SW480 (cell line): ENCODE measurements at places on chromosomes 2 and 18.
A peak's percentile ranks its signal among the peaks of the same experiment; 100 is the strongest.

DNA sequence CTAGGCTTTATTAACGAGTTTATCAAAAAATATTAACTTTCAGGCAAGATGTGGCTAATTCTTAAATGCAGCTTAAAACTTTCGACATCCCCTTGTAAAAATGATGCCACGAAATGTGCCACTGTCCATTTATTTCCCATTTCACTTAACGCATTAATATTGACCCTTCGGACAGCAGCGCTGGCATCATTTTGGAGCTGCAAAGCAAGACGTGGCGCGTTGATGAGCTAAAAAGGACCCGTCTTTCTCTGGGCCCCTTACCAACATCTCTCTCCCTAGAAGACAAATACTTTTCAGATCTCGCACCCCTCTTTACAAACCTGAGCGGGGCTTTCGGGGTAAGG, 367.9 kb downstream of the MTX2 start:
- no peak for DNase-seq

GRCh38 chr2:68311033-68311432, 8.7 kb downstream of the CNRIP1 start:
- DNase-seq: no peak

DNA sequence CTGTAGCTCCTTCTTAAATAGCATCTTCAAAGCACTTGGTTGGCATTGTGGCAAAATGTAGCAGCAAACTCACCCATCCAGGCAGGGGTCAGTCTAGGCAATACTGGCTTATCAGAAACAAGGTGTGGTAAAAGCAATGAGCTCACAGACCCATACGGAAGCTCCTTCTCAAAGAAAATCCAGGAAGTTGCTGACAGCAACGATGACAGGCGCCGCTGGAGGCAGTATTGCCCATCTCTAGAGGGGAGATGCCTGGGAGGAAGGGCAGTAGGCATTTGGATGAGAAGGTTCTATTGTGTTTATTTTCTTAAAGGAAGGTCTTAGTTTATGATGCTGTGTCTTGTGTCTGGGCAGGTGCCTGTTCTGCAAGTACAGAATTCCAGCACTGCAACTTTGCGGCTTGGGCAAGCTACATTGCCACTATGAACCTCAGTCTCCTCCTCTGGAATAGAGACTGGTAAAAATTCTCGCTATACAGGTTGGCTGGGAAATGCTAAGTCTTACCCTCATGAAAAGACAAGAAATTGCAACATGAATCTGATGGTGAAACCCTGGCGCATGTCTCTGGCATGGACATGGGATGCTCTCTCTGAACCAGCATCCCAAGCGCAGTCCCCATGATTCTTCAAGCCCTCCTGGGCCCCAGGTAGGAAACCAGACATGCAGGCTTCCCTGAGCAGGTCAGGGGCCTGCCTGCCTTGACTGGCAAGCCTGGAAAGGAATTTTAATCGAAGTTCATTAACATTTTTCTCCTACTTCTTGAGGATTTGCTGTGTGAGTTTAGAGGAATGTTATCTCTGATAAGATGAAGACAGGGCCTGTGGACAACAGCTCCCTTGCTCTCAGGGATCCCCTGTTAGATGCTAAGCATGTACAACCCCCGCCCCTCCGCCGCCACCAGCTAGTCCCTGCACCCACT, 156.0 kb downstream of the TFCP2L1 start:
- peak; percentile 73 for DNase-seq

DNA sequence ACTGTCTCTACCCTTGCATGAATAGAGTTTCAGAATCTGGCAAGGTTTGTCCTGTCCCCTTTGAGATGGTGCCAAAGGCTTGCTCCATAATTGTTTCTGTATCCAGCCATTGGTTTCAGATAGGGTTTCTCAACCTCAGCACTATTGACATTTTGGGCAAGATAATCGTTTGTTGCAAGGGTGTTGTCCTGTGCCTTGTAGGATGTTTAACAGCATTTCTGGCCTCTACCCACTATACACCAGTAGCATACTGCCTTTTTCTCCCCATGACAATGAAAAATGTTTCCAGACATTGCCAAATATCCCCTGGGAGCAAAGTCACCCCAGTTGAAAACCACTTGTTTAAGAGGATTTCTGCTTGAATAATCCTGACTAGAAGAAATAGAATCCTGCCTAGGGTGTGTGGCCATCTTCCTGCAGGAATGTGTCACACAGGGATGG, 126.8 kb downstream of the CDC42EP3 start:
- DNase-seq: no peak

DNA sequence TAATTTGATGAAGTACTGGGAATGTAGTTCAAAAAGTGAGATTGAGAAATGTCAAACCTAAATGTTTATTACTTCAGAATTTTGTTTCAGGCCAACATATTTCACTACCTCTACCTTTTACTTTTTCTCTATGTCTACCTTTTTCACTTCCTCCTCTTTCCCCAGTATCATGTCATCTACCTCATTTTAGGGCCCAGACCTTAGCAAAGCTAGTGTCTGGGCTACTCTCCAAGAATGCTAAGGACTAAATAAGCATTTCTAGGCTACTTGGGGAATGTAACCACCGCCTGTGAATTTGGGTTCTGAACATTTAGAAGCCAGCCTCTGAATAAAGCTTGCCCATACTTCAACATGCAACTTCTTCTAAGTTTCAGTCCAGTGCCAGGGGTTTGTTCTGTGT, 330.4 kb downstream of the SLC4A3 start:
- no peak for DNase-seq
